GM06990 (cell line): ENCODE measurements at places on chromosomes 4 and X.

- no peak for DNase-seq
These were observed 231.2 kb upstream of the F9 start for GRCh38 chrX:139299309-139299708.

DNA sequence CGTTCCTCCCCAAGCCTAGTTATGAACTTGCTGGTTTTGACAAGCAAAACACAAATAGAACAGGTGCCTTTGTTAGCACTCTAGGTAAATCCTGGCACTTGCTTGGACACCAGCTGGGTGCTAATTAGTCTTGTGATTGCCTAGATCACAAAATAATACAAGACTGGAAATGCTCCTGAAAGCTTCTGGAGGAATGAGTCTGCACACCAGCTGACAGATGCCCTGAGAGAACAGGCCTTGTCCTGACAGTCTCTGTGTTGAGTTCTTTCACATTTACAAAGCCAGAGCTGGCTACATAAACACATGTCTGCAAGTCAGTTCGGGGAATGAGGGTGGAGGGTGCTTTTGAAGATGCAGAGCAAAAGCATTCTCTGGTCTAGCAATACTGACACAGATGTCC is 93.8 kb downstream of the ELOVL6 start:
- DNase-seq, result no peak

- DNase-seq, result no peak
These were observed 63.6 kb upstream of the NKX1-1 start for GRCh38 chr4:1469607-1470392.

DNA sequence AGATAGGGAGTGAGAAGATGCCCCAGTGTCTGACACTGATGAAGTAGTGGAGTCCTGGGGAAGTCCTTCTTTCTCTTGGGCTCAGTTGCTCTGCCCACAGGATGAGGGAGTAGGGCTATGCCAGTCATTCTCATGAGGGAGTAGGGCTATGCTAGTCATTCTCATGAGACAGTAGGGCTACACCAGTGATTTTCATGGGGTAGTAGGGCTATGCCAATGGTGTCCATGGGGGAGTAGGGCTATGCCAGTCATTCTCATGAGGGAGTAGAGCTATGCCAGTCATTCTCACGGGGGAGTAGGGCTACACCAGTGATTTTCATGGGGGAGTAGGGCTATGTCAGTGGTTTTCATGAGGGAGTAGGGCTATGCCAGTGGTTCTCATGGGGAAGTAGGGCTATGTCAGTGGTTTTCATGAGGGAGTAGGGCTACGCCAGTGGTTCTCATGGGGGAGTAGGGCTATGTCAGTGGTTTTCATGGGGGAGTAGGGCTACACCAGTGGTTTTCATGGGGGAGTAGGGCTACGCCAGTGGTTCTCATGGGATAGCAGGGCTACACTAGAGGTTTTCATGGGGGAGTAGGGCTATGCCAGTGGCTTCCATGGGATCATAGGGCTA is 43.3 kb upstream of the SOD3 start:
- no peak for DNase-seq

- no peak for DNase-seq
These were observed 51.3 kb downstream of the SPOCK3 start for GRCh38 chr4:167183036-167183435.

DNA sequence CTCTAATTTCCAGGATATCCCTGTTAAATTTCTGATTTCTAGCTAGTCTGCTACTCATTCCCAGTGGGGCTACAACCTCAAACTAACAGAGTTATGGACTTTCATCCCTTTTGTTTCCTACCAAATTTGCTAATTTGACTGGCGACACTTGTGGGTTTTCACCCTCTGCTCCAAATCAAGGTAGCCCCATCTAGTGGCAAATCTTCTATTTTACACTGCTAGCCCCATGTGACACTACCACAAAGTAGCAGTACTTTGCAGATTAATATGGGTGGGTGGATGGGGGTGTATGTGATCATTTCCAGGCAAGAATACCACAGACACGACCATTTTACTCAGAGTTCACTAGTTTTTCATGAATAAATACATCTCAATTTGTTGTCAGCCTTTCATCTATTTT is 150.3 kb downstream of the MSL3 start:
- DNase-seq, result peak; percentile 13

GRCh38 chr4:186861317-186861716 is 137.7 kb upstream of the FAT1 start:
- no peak for DNase-seq

DNA sequence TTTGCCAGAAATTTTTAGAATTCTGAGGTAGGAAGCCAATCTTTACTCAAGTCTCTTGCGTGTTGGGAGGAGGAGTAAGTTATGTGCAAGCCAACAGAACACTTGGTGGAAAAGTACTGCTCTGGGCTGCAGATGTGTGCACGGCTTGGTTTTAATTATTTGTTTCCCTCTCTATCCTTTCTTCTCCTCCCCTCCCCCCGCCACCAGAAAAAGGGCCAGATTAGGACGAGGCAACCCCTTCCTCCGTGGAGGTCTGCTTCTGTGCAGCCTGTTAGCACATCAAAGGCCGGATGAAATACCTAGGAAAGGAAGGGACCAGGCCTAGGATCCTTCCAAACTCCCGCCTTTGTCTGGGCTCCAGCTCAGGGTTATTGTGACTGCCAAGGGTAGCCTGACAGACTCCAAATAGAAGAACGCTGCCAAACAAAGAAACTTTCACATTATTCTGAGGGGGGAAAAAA is 1.0 kb upstream of the PGRMC1 start:
- DNase-seq, result no peak

DNA sequence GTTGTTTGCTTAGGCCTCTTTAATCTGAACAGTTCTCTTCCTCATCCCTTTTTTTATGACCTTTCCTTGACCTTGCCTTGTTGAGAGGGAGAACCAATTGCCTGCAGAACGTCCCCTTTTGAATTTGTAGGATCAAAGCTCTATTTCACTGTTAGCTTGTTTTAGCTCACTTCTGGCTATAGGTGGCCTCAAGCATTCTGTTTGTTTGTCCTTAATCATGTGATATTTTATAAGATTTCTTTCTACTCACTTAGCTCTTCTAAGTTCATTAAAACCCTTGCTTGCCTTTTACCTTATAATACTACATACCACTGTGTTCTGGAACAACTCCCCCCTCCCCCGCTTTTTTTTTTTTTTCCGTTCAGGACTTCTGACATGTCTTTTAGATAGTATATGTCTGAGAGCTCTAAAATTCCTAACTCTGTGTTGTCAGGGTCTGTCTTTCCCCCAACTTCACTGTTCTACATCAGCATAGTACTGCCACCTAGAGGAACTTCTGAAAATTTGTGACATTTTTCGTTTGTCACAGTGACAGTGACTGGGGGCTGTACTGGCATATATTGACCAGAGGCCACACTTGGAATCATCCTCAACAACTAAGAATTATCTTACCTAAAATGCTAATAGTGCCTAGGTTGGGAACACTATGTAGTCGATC is 128.5 kb downstream of the LARP7 start:
- DNase-seq, result peak; percentile 6

GRCh38 chr4:100348473-100348872 is 158.2 kb upstream of the DDIT4L start:
- no peak for DNase-seq

DNA sequence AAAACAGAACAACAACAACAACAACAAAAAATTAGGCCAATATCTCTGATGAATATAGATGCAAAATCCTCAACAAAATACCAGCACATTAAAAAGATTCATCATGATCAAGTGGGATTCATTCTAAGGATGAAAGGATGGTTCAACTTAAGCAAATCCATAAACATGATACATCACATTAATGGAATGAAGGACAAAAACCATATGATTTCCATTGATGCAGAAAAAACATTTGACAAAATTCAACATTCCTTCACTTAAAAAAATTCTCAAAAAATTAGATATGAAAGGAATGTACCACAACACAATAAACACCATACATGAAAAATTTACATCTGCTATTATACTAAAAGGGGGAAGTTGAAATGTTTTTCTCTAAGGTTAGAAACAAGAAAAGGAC is 103.3 kb downstream of the IL15 start:
- no peak for DNase-seq

DNA sequence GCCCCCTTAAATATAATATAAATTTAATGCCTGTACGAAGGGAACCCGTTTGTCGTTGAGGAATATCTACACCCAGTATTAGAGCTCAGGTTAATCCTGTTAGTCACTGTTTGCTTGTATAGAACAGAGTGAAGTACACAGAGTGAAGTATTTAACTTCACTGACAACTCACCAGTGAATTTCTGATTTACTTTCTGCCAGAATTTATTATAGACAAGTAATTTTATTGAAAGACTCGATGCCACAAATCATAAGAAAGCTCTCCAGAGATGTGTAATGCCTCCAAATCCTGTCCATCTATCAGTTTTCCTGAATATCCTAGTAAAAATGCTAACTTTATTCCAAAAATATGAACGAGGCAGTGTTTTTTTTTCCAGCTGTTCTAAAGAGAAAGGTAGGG is 1.6 kb downstream of the GAB1 start:
- DNase-seq, result no peak

DNA sequence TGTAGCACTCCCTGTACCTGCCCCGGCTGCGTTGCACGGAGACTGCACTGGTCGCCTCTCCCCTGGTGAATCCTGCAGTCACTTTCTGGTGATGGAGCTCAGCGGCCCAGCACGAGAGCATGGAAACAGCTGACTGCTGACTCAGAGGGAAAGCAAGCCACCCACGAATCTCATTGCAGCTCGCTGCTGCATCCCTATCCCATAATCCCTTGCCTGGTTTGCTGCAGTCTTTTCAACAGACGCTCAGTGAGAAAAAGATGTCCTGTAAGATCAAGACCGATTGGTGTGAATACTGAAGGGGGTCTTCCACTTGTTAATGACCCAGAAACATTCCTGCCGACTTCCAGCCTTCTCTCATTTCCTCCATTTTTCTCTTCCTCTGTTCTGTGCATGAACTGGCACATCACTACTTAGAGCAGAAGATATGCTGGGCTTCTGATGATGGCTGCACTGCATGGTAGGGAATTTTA is 52.9 kb downstream of the TRIM2 start:
- DNase-seq, result no peak

- no peak for DNase-seq
These were observed 29.3 kb downstream of the CRMP1 start for GRCh38 chr4:5863461-5864113.

DNA sequence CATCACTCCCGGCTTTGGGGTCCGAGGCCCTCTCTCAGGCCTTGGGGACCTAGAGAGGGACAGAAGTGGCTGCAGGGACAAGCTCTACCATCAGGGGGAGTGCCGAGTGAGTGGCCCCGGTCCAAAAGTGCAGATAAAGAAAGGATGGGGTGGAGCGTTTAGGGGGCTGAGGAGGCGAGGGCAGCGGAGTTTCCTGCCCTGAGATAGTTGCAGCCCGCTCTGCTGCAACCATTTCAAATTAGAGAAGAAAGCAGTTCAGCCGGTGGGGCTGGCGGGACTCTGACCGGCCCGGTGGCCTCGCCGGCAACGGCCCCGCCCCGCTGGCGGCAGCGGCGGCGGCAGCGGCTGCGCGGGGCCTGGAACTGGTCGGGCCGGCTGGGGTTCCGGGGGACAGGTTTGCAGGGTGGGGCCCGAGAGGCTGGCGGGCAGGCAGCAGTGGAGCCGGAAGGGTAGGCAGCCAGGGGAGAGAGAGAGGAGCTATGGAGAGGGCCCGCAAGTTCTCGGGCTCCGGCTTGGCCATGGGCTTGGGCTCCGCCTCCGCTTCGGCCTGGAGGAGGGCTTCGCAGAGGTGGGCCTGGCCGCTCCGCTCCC is 7.6 kb downstream of the DLG3 start:
- DNase-seq, result peak; percentile 45

GRCh38 chrX:28802625-28803024 is 215.4 kb downstream of the IL1RAPL1 start:
- DNase-seq, result no peak

GRCh38 chr4:89539374-89539773 is 231.8 kb upstream of the GPRIN3 start:
- DNase-seq, result no peak

GRCh38 chrX:3599802-3600430 is 113.5 kb downstream of the PRKX start:
- DNase-seq, result no peak

- DNase-seq, result no peak
These were observed 105.1 kb downstream of the CLDN22 start for GRCh38 chr4:183214912-183215488.

- DNase-seq, result no peak
These were observed 155.7 kb upstream of the MAP3K15 start for GRCh38 chrX:19670854-19671620.
